ENCODE measurements at places on chromosomes 6 and 20. TPM values are rescaled to one million over a fixed set of nuclear protein-coding genes. Genes with fewer than 3 reads are reported as not detected.

GRCh38 chr6:20723236-20723635 is 189.0 kb downstream of the CDKAL1 start:
- no peak overlapping the region for H3K27ac ChIP-seq
- H3K4me3 ChIP-seq, result no peak overlapping the region

WFDC10B gene
- not detected for total RNA-seq

- H3K27me3 ChIP-seq, result no peaks in the 10 kb centered on the region
- no peak for DNase-seq
- no peaks in the 10 kb centered on the region for H3K36me3 ChIP-seq
- H3K27ac ChIP-seq, result no peak overlapping the region
- H3K4me1 ChIP-seq, result no peaks in the 10 kb centered on the region
Measured at GRCh38 chr20:60031107-60031506, 72.9 kb downstream of the CDH26 start.

DNA sequence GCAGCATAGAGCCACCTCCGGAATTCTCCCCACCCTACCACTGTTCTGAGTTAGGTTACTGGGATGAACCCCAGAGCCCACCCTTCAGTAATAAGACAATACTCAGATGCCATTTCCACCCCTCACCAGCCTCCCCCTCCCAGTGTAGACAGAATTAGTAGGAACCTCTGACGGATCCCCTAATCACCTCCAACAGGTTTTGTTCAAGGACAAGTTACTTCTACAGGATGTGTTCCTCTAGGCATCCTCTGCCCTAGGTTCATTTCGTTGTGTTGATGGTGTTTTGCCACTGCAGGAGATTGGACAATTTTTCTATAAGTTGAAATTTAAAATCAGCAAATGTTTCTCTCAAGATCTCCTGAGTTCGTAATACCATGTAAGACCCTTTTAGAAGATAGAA is 22.8 kb downstream of the PLEKHG1 start:
- H3K27ac ChIP-seq, result no peak overlapping the region
- peaks cover 38% of the 10 kb centered on the region for H3K4me1 ChIP-seq
- DNase-seq, result no peak

- no peaks in the 10 kb centered on the region for H3K4me1 ChIP-seq
- H3K4me3 ChIP-seq, result no peak overlapping the region
- peaks cover 12% of the 10 kb centered on the region for H3K27me3 ChIP-seq
- H3K36me3 ChIP-seq, result no peaks in the 10 kb centered on the region
Measured at GRCh38 chr20:2713285-2713684, 20.7 kb downstream of the EBF4 start.

DNA sequence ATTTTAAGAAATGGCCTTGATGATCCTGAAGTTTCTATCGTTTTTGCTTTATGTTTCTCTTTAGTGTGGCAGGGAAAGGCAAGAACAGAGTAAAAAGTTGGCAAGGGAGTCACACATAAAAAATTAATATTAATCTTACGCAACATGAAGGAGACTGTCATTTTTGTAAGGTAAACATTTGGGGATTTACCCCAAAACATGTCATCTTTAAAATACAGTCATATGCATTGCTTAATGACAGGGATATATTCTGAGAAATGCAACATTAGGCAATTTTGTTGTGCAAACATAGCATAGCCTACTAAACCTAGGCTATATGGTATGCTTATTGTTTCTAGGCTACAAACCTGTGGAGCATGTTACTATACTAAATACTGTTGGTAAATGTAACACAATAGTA is 5.4 kb downstream of the RBL1 start:
- no peak overlapping the region for H3K4me3 ChIP-seq
- H3K27ac ChIP-seq, result no peak overlapping the region
- no peaks in the 10 kb centered on the region for H3K27me3 ChIP-seq
- no peaks in the 10 kb centered on the region for H3K36me3 ChIP-seq
- DNase-seq, result no peak

KIAA1755 gene
- 1.6 TPM for total RNA-seq

DNA sequence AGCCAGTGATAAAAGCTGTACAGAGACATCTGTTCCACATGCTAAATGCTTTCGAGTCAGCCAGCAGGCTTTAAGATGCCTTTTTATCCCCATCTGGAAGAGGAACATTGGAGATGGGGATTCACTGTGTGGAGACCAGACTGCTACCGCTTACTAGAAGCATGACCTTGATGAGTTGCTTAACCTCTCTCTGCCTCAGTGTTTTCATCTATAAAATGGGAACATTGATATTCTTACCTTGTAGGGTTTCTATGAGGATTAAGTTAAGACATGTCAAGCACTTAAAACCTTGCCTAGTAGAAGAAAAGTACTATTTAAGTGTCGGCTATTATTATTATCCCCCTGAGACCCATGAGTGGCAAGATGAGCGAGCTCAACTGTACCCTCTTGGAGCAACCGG is 165.3 kb upstream of the SNX9 start:
- H3K27ac ChIP-seq, result no peak overlapping the region
- no peaks in the 10 kb centered on the region for H3K36me3 ChIP-seq
- H3K4me3 ChIP-seq, result no peak overlapping the region
- H3K27me3 ChIP-seq, result no peaks in the 10 kb centered on the region
- DNase-seq, result no peak
- peaks cover 4% of the 10 kb centered on the region for H3K4me1 ChIP-seq

- H3K4me1 ChIP-seq, result no peaks in the 10 kb centered on the region
- H3K27ac ChIP-seq, result no peak overlapping the region
- DNase-seq, result peak; percentile 35
- H3K36me3 ChIP-seq, result no peaks in the 10 kb centered on the region
Measured at GRCh38 chr6:150395388-150396009, 26.7 kb downstream of the IYD start.

DNA sequence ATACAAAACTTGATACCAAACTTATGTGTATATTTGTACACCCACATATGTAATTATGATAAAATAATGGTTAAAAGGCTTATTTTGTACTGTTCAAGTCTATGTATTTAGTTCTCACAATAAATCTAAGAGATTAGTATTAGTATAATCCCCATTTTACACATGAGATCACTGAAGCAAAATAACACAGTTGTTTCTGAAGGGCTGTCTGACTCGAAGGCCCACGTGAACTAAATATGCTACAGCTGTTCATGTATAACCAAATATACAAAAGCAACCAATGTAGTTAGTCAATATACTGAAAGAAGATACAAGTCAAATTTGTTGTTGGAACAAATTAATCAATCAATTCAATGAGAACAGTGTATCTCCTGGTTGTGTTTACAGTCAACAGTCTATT is 959.2 kb downstream of the EPHA7 start:
- no peak overlapping the region for H3K27ac ChIP-seq
- no peak for DNase-seq
- no peaks in the 10 kb centered on the region for H3K36me3 ChIP-seq
- no peaks in the 10 kb centered on the region for H3K4me1 ChIP-seq

TMEM170B gene
- 3.3 TPM for total RNA-seq

GRCh38 chr6:151634336-151634720 is 140.5 kb downstream of the CCDC170 start:
- H3K4me3 ChIP-seq, result no peak overlapping the region
- no peaks in the 10 kb centered on the region for H3K4me1 ChIP-seq
- H3K27me3 ChIP-seq, result no peaks in the 10 kb centered on the region
- H3K27ac ChIP-seq, result no peak overlapping the region
- no peaks in the 10 kb centered on the region for H3K36me3 ChIP-seq
